ENCODE measurements at places on chromosomes 16 and 17.

DNA sequence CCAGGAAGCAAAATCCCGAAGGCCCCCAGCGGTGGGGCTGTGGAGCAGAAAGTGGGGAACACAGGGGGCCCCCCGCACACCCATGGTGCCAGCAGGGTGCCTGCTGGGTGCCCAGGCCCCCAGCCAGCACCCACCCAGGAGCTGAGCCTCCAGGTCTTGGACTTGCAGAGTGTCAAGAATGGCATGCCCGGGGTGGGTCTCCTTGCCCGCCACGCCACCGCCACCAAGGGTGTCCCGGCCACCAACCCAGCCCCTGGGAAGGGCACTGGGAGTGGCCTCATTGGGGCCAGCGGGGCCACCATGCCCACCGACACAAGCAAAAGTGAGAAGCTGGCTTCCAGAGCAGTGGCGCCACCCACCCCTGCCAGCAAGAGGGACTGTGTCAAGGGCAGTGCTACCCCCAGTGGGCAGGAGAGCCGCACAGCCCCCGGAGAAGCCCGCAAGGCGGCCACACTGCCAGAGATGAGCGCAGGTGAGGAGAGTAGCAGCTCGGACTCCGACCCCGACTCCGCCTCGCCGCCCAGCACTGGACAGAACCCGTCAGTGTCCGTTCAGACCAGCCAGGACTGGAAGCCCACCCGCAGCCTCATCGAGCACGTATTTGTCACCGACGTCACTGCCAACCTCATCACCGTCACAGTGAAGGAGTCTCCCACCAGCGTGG is 6.5 kb downstream of the CBX2 start:
- DNase-seq, result no peak

- DNase-seq, result no peak
These were observed 33.3 kb upstream of the DYNLRB2 start for GRCh38 chr16:80507538-80507937.

GRCh38 chr16:12133729-12134128 is 157.2 kb downstream of the SNX29 start:
- no peak for DNase-seq

DNA sequence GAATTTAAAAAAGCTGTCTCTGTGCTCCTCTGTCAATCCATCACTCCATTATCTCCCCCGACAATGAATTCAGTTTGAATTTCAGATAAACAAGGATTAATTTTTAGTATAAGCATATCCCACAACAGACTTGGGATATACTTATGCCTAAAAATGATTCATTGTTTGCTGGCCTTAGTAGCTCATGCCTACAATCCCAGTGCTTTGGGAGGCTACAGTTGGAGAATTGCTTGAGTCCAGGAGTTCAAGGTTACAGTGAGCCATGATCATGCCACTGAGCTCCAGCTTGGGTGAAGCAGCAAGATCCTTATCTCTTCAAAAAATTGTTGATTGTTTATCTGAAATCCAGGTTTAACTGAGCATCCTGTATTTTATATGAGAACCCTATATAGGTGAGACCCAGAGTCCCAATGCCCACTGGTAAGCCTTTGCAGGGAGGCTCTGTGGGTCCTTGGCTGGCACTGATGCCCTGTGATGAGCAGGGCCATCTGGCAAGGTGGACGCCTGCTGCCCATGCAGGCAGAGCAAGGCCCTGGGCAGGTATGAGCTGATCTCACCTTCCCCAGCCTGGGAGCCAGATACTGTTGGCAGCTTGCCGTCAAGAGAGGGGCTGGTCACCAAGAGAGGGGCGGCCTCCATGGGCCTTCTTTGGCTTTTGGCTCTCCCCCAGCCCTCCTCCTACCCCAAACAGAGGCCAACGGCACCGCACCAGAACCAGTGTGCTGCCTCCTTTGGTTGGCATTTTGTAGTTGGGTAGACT is 158.7 kb downstream of the SEC14L1 start:
- DNase-seq, result no peak

DNA sequence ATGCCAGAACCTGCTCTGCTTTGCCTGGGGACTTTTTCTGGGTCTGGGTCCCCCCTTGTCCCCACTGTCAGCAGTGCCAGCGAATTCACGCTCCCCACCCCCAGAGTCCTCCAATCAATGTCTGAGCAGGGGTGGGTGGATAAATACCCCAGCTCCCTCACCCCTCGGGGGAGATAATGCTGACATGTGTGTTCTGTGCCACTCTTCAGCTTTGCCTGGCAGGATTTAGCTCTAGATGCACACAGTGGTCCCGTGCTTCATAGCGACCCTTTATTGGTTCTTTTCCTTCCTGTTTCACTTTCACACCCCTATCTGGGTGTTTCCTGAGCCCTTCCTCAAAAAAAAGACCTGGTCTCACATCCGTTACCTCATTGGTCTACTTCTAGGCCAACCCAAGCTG is 277.0 kb downstream of the NPIPA8 start:
- no peak for DNase-seq

DNA sequence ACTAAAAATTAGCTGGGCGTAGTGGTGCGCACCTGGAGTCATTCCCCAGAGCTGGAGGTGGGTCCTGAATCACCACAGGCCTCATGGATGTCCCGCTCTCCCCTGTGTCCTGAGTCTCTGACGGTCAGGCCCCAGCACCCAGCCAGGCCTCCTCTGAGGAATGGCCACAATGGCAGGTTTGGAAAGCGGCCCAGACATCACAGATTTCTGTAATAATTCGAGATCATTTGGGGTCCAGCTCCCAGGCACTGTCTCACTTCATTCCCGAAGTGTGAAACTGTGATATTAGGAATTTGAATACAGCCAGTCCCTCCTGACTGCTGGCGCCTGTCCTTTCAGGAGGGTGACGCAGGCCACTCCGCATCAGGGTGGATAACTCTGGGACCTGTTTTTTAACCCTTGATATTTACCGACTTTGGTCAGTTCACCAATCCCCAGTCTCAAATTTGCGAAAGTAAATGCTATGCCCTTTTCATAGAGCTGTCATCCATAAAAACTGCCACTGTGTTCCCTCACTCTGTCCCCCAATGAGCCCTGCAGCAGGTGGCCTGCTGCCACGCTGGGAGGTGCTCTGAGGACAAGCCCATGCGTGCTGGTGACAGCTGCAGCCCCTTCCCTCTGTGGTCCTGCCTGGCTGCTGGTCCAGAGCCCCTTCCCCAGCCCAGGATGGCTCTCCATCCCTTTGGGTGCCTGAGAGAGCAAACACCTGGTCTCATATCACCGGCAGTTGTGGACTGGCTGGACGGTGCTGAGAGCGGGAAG is 28.3 kb upstream of the RPTOR start:
- no peak for DNase-seq

DNA sequence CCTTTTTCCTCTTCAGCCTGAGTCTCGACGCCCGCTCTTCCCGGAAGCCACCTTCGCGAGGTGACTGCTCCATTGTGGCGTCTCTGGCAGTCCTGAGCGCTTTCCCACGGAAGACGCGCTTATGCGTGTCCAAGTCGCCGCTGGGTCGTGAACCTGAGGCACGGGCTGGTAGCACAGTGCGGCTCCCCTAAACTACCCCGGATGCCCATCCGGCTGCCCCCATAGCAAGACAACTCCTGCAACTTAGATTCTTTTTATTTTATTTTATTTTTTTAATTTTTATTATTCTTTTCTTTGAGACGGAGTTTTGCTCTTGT is 2.1 kb upstream of the ESRP2 start:
- no peak for DNase-seq

GRCh38 chr16:2428051-2428783 is 1.0 kb upstream of the CCNF start:
- DNase-seq, result peak; percentile 31

- DNase-seq, result no peak
These were observed 19.1 kb downstream of the WIPI1 start for GRCh38 chr17:68437979-68438822.

GRCh38 chr16:86220561-86220960 is 289.8 kb upstream of the FOXF1 start:
- no peak for DNase-seq

DNA sequence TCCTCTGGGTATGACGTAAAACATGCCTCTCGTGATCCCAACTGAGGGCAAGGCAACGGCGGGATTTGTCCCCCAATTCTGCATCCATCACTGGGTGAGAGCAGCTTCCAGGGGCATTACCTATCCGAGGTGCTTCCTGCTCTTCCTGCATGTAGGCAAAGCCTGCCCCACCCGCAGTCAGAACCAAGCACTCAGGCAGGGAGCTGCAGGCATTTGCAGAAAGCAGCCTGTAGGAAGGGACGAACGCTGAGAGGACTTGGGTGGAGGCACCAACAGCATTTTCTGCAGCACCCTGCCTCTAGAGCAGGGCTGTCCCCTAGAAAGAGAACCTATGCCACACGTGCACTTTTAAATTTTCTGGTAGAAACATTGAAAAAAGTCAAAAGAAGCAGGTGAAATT is 5.5 kb downstream of the BCO1 start:
- no peak for DNase-seq

GRCh38 chr17:72715906-72716572 is 376.4 kb downstream of the SLC39A11 start:
- DNase-seq, result peak; percentile 90

All from fibroblast of upper back skin (primary cell).